ENCODE measurements at places on chromosomes 4 and X. TPM values are rescaled to one million over a fixed set of nuclear protein-coding genes. Genes with fewer than 3 reads are reported as not detected.

DMD gene
- total RNA-seq = not detected

GRCh38 chrX:20350596-20350995 is 83.9 kb upstream of the RPS6KA3 start:
- DNase-seq = no peak

DNA sequence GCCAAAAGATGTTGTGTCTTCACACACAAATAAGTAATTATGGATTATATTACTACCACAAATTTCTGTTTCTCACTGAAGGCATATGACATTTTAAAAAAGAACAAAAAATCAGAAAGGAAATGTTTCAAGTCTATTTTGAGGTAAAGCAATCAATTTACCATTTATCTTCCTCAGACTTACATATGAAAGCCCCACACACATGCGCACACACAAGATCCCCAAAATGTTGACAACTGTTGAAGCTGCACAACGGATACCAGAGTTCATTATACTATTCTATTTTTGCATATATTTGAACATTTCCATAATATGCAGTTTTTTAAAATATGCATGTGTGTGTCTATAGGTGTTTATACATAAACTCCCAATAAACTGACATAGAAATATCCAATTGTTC is 2.7 kb downstream of the LRBA start:
- DNase-seq = no peak

- DNase-seq = no peak
Observed at GRCh38 chrX:41881166-41881565, 42.2 kb downstream of the CASK start.

GRCh38 chr4:100494166-100494565 is 23.7 kb downstream of the EMCN start:
- DNase-seq = no peak
